ENCODE measurements at places on chromosomes 7 and 10.

DNA sequence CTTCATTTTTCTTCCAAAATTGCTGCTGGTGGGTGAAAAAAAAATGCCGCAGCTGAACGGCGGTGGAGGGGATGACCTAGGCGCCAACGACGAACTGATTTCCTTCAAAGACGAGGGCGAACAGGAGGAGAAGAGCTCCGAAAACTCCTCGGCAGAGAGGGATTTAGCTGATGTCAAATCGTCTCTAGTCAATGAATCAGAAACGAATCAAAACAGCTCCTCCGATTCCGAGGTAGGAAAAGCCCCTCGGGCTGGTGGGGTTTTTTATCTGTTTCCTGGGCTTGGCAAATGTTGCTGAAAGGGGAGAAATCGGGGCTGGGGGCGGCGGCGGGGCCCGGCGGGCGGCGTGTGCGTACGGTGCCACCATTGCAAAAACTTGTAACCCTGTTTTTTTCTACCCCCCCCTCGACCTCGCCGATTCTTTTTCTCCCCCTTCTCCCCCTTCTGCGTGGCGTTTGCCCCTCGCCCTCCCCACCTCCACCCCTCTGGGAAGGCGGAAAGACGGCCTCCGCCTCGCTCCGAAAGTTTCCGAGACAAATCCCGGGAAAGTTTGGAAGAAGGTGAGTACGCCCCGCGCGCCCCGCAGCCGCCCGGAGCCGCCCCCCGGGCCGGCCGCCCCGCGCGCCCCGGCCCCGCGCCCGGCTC lies 789 bp downstream of the TCF7L2 start:
- no peak for DNase-seq

DNA sequence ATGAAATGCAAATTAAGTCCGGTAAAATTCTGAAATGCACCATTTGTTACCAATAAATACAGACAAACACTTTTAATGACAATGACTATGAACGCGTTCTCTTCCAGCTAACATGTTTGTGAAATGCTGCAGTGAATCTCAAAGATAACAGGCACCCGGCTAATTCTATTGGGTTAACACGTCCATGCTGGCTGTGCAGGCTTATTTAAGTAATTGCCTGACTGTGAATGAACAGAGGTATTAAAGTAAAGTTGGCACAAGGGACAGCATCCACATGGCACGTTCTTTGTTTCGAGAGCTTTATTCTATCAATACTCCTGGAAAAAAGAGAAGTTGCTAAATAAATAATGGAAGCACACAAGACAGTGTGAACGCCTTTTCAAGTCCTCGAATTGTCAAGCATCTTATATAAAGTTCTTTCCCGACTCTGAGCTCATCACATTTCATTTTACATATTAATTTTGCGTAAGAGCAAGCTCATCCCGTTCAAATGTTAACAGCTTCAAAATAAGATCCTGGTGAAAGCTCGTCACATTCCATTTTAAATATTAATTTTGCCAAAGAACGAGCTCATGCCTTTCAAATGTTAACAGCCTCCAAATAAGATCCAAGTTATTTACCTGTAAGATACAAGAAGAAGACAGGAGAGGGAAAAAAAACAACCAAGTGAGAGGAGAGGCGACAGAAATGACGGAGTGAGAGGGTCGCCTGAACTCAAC lies 111.3 kb upstream of the RHEB start:
- no peak for DNase-seq

DNA sequence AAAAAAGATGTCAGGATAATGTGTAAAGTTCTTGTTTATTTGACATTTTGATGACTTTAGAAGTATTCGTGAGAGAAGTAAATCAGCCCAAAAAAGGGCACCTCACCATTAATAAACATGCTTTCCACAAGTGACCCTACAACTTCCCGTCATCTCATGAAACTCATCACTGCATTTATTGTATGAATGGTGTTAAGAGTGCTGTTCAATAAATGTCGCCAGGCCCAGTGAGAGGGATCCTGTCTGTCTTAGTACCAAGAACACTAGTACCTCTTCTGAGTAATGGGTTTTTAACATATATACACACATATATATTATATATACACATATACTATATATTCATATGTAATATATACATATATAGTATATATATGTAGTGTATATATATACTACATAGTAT lies 61.9 kb downstream of the TMEM26 start:
- no peak for DNase-seq

DNA sequence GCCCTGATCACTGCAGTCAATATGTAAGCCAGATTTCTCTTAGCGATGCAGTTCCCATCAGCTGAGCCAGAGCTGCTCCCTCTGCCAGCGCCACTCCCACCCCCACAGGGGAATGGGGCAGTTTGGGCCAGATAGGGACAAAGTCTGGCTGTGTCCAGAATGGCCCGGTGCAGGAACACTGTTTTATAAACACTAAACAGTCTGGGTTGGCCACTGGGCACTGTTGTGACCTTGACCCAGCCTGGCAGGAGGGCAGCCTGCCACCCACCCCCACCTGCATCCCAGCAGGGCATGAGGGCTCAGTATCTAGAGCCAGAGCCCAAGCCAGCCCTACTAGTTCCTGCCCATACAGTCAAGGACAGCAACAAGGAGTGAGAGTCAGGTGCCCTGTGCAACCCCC lies 1.3 kb downstream of the OGDHL start:
- DNase-seq: no peak

- no peak for DNase-seq
Observed at GRCh38 chr7:116546054-116546453, 21.2 kb downstream of the CAV1 start.
